ENCODE measurements at places on chromosomes 2 and 18.

GRCh38 chr2:64760128-64760527, 106.4 kb upstream of the SERTAD2 start:
- no peak for DNase-seq

DNA sequence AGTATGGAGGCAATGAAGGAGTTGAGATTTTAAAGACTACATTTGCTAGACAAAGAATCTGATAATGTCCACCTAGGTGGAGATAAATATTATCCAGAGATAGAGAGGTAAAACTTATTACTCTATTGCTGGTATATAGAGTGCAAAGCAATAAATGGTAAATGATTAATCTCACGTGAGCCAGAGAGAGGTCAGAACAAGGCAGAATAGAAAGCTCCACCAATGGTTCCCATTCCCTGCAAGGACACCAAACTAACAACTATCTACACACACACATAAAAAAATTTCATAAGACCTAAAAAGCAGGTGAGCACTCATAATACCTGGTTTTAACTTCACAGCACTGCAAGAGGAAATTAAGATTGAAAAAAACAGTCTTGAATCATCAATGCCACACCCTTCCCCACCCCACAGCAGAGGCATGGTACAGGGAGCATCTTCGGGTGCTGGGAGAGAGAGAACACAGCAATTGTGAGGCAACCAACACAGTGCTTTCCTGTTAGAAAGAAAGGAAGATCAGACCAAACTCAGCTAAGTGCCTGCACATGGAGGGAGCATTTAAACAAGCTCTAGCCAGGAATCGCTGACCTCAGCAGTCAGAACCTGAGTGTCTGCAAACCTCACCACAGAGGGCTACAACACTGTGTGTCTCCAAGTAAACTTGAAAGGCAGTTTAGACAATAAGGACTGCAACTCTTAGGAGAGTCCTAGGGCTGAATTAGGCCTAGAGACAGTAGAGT, 1432.6 kb upstream of the TMEFF2 start:
- DNase-seq: no peak

DNA sequence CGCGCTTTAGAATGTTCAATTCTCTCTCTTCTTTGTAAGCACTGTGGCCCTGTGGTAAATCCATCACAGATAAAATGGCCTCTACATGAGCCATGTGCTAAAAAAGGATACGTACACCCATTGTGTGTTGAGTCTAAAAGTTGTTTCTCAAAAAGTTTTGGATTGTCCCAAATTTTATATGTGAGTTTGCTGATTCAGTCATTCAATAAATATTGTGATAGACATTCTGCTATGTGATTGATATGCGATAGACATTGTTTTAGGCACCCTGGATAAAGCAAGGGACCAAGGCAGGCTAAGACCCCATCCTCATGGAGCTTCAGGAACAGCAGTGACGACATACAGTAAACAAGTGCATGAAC, 53.5 kb downstream of the E2F6 start:
- no peak for DNase-seq

DNA sequence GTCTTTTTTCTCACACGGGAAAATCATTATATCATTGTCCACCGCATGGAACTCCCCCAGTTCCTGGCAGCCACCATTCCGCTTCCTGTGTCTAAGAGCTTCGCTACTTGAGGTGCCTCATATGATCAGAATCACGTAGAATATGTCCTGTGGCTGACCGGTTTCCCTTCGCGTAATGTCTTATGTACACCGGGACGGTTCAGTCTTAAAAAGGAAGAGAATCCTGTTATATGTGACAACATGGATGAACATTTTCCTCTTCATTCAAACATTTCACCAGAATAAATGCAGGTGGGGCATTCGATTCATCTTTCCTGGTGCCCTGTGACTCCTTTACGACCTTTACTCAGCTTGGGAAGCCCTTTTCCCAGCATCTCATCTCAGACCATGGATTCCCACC, 131.7 kb upstream of the TWIST2 start:
- DNase-seq: no peak

- no peak for DNase-seq
Observed at GRCh38 chr18:79401494-79402208, 5.9 kb downstream of the NFATC1 start.

- DNase-seq: peak; percentile 75
Observed at GRCh38 chr2:209771474-209772289, at the start of gene UNC80. TSS of gene UNC80 (plus strand) at chr2:209771832. CDS start at chr2:209772073, 241 bp downstream.

DNA sequence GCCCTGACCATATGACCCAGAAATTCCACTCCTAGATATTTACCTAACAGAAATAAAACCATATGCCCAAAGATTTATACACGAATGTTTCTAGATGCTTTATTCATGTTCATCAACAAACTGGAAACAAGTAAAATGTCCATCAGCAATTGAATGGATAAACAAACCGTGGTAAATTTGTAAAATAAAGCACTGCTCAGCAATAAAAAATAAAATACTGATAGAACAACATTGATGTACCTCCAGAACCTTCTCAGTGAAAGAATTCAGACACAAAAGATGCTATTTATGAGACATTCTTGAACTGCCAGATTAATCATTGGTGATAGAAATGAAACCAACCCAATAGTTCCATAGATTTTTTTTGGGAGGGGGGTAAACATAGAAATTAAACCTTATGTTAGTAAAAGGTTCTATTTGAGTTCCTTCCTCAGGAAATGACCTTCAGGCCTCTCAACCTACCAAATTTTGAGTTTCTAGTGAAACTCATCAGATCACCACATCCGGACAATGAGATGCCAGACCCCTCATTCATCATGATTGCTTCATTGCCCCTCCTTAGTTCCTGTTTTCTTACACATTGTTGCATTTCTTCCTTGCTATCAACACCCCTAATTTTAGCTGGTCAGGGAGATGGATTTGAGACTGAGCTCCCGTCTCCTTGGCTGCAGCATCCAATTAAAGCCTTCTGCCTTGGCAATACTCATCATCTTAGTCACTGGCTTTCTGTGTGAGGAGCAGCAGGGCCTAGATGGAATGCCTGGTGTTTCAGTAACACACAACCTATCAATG, 203.5 kb downstream of the LPIN1 start:
- no peak for DNase-seq

- DNase-seq: no peak
Observed at GRCh38 chr2:156459720-156460119, 23.5 kb downstream of the GPD2 start.

DNA sequence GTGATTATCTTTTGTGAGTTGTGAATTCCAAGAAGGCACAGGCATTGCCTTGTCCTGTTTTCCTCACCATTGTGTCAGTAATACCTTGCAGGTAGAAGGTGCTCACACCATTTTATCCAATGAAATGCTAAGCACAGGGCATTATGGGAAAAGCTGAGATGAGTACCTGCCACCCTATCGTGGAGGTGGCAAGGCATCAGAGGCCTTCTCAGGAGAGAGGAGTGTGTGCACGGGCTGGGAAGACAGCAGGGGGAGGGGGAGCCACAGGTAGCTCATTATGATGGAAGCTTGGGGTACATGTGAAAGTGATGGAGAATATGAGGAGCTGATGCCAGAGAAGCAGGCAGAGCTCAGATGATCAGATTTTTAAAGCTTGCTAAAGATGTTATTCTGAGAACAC, 69.5 kb downstream of the ASAP2 start:
- no peak for DNase-seq

DNA sequence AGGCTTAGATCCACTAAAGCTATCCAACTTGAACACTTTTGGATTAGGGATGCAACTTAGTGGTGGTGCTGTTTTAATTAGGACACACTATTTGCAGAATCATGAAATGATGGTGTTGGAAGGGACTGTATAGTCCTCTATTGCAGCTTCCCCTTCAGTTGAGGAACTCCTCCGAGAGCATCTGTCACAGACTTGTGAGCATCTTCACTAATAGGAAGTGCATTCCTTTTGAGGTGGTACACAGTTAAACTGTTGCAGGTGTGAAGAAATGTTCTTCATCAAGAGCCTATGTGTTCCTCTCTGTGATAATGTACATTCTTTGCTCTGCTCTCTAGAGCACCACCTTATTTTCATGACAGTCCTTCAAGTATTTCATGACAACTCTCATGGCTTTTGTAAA, 197.4 kb downstream of the CAMKMT start:
- DNase-seq: no peak

- DNase-seq: no peak
Observed at GRCh38 chr2:232117413-232117812, 155.9 kb downstream of the DIS3L2 start.

GRCh38 chr2:158841850-158842249, 46.7 kb downstream of the DAPL1 start:
- DNase-seq: no peak
